Stimulated activated CD8-positive, alpha-beta memory T cell treated with anti-CD3 and anti-CD28 coated beads, Interleukin-4, amount 100 ng/mL, for 1 hour (primary cell): ENCODE measurements at places on chromosomes 5 and 9.

GRCh38 chr9:19378164-19378563 lies 1.9 kb downstream of the RPS6 start:
- DNase-seq = no peak

DNA sequence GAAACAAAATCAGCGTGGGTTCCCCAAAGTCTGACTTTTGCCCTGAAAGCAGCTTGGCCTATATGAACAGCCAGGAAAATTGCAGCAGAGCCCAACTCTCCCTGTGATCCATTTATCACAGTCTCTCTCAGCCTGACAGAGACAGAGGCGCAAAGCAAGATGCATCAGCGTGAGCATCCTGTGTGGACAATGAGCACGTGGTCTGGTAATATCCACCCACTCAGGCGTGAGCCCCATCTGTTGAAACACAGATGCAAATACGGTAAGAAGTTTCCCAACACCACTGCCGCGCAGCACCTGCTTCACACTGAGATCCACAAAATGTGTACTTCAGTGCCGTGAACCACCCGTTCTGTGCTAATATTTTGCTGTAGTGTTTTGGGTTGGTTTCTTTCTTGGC lies 114.6 kb downstream of the MRPL36 start:
- DNase-seq = no peak

DNA sequence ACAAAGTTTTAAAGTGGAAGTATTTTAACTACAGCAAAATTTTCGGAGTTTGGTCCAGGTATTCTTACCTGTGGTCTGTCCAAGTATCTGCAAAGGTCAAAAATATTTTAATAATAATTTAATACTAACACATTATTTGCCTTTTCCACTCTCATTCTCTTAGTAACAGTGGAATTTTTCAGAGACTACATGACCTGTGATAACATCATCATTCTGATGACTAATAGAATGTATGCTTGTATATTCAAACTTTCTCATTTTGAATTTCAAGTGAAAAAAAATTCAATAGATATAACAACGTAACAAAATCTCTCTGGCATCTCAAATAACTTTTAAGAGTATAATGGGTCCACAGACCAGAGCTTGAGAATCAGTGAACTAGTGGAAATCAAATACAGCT lies 78.3 kb downstream of the FBXL17 start:
- no peak for DNase-seq

- no peak for DNase-seq
Observed at GRCh38 chr5:163727028-163727427, 221.6 kb downstream of the MAT2B start.

DNA sequence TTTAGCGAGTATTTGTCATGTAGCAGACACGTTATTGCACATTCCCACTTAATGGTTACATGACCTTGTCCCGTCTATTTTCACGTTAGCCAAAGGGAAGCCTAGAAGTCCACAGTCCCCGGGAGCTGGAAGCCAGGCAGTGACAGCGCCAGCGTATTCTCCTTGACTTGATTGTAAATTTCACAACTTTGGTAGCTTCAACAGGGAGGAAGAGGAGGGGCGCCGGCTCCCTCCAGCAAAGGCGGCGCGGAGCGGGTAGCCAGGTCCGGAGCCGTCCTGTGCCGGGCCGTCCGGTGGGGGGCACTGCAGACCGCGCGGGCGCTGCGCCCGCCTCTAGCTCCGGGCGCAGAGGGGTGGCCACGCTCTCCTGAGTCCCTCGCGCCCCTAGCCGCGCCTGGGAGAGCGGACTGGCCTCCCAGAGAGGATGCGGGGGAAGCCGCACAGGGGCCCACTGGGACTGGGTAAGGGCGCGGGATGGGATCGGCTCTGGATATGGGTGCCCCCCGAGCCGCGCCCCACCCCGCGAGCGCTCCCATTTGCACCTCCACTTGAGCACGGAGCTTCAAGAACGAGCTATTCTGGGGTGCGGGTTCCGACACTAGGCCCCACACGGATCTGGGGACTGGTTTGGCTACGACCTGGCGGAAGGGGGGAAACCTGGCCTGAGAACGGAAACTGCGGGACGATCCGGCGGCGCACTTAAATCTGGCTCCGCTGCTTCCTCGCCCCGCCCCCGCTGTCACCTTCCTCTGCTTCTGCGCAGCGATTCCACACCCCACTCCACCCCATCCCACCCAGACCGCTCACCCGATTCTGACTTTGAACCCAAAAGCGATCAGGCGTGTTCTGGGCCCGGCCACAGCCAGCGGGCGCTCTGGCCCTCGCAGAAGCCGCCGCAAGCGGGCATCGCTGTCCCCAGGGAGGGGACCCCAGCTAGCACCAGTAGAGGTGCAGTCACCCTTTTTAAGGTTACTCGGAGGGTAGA lies 23.8 kb downstream of the KLF4 start:
- no peak for DNase-seq

GRCh38 chr5:141529873-141530272 lies 41.0 kb downstream of the PCDHGC5 start:
- DNase-seq = no peak

- no peak for DNase-seq
Observed at GRCh38 chr9:71814226-71814625, 45.9 kb upstream of the CEMIP2 start.

- no peak for DNase-seq
Observed at GRCh38 chr5:160479926-160480325, 58.3 kb downstream of the PTTG1 start.

DNA sequence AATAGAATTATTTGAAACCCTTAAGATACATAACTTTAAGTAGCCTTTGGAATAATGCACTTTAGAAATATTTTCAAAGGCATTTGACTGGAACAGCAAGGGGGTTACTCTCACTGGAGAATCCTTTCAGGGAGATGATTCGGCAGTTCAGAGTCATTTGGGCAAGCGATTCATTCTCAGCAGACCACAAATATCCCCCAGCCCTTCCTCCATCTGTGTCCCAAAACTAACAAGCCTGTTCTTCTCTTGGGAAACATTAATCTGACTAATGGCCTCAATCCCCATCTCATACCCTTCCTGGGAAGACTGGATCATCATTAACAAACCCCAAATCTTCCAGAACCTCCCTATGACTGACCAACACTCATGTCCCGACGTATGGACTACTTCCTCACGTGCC lies 65.8 kb upstream of the S1PR3 start:
- no peak for DNase-seq

GRCh38 chr9:14353222-14354056 lies 39.5 kb upstream of the NFIB start:
- peak; percentile 20 for DNase-seq

GRCh38 chr5:44640945-44641456 lies 167.7 kb upstream of the MRPS30 start:
- no peak for DNase-seq

- DNase-seq = no peak
Observed at GRCh38 chr5:78530342-78531096, 118.1 kb downstream of the LHFPL2 start.

DNA sequence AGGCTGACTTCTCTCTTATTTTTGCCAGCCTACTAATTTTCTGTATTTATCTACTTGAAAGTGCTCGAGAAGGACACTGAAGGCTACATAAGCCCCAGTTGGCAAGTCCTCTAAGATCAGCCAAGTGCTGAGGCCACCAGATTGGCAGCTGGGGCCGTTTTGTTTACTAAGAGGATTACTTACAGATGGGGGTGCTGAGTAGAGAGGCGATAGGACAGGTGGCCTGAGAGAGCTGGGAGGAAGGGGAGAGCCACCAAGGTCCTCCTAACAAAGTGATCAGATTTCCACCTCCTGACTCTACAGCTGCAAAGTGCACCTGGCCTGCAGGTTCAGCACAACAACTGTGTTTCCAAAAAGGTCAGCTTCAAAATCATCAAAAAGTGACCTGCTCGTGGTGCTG lies 32.9 kb downstream of the FRMD3 start:
- no peak for DNase-seq

GRCh38 chr5:149117970-149118369 lies 23.3 kb upstream of the ABLIM3 start:
- DNase-seq = no peak

- no peak for DNase-seq
Observed at GRCh38 chr5:107980923-107981692, 310.4 kb upstream of the EFNA5 start.
